ENCODE measurements at places on chromosomes 1 and 21.
A peak's percentile ranks its signal among the peaks of the same experiment; 100 is the strongest.

GRCh38 chr1:201282216-201282615 is 1.1 kb upstream of the PKP1 start:
- DNase-seq, result no peak

DNA sequence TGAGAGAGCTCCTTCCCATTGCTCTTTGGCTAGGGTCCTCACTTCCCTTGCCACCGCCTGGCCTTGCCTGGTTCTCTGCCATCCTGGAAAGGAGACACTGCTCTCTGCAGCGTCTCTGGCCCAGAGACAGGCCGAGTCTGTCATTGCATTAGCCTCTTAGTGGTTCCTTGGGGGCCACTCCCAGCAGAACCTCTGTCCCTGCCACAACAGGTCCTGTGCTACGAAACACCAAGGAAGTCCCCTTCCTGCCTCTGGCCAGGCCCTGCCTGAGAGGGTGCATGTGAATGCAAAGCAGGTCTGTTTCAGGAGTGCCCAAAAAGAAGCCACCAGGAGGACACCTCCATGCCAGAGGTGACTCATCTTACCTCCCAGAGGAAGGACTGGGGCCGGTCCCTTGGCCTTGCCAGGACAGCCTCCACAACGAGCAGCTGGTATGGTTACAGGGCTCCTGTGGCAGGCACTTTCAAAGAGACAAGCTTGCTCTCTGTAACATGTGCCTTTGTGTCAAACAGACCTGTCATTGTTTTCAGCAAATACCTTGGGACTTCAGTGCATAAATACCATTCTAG is 59.6 kb downstream of the VPS26C start:
- no peak for DNase-seq

- DNase-seq, result no peak
These were observed 175.6 kb upstream of the C1orf174 start for GRCh38 chr1:4075436-4076225.

GRCh38 chr1:156883919-156884318 is 9.6 kb upstream of the PEAR1 start:
- no peak for DNase-seq

DNA sequence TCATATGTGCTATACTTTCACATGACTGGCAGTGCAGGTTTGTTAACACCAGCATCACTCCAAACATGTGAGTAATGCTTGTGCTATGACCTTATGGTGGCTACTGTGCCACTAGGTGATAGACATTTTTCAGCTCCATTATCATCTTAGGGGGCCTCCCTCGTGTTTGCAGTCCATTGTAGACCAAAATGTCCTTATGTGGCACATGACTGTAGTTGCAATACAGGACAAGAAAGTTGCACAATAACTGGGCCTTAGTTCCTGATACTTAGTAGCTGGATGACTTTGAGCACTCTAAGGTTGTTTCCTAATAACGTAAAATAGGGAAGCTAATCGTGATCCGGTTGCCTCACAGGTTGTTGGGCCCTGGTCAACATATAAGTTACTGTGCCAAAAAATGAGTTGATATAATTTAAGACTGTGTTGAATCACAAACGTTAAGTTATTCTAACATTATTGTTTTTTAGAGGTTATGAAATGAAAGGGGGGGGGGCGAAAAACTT is 511 bp upstream of the SNX27 start:
- no peak for DNase-seq

DNA sequence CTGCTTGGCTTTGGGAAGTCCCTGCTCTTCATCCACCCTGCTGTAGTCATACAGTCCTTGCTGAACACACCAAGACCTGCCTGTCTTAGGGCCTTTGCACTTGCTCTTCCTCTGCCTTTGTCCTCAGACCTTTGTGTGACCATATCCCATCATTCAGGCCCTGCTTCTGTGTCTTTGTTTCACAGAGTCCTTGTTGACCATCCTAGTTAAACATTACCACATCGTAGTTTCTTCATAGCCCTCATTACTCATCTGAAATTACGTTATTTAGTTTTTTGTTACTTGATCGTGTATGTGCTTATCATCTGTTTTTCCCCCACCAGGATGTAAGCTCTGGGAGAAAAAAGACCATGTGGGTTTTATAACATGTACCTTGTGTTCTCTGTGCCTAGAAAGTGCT is 18.3 kb upstream of the SPRR5 start:
- no peak for DNase-seq

- DNase-seq, result no peak
These were observed 74.6 kb upstream of the GADD45A start for GRCh38 chr1:67610450-67610849.

GRCh38 chr1:175471039-175471800 is 272.2 kb downstream of the TNR start:
- no peak for DNase-seq

- no peak for DNase-seq
These were observed 28.7 kb upstream of the DYRK1A start for GRCh38 chr21:37337831-37338230.

DNA sequence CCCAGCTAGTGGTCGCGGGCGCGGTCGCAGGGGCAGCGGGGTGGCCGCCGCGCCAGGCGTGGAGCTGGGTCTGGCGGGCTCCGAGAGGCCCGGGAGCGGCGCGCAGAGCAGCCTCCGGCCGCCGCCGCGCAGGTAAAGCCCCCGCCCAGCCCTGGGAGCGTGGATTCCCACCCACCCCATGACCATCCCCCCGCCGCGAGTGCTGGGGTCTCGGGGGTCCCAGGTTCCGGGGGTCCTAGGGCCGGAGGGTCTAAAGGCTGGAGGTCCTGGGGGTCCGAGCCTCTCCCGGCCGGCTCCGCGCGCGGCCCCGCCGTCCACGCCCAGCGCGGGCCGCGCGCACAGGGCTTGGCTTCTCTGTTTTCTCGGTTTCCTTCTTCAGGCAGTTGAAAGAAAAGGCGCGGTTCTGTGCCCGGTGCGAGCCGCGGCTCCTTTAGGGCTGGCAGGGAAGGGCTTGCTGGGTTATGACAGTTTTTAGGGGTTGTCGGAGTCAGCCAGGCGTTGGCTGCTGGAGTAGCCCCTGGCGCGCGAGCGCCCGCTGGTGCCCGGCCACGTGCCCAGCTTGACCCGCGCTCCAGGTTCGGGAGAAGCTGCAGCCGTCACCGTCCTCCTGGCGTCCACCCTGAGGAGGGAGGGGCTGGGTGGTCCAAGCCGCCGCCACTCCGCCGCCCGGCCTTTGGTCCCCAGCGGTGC is 359 bp downstream of the LRRC3 start:
- DNase-seq, result peak; percentile 56
